ENCODE measurements at places on chromosomes 13 and 19.
A peak's percentile ranks its signal among the peaks of the same experiment; 100 is the strongest.

GRCh38 chr13:75836441-75836840 lies 200.3 kb downstream of the LMO7 start:
- no peak for DNase-seq

- DNase-seq, result no peak
Measured at GRCh38 chr19:10670182-10670581, 16.0 kb downstream of the ILF3 start.

DNA sequence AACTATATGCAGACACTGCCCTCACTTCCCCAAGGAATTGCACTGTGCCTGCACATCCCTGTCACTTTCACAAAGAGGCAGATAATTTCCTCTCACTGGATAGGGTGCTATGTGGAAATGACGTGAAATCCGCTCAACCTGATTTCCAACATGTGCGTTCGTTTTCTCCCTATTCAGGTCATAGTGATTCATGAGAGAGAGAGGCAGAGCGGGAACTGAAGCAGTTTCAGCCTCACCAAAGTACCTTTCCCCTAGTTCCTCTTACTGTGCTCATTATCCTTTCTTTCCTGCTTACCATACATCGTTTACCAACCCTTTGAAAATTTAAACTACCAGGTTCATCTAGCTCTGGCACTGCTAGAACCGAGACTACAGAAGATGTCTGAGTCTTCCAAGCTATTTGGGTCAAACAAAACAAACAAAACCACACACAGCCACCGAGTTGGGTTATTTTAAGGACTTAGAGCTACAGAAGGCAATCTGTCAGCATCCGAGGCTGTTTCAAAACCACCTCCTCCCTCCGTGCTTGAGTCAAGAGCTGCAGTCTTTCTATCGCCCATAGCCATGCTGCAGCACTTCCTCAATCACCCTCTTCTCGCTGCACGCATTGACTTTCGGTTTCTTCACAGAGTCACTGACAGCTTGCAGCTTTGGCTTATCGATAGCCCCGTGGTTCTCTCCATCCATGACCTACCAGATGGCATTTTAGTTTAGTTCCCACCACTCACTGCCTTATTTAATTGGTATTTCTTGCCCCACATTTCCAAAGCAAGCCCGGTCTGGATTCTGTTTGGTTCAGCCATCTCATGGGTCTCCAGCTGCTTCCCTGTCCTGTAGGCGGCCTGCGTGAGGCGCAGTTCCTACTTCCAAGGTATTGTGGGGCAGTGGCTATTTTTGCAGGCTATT lies 1395.8 kb downstream of the EFNB2 start:
- DNase-seq, result peak; percentile 50

GRCh38 chr13:20461481-20461859 lies 64.2 kb downstream of the CRYL1 start:
- no peak for DNase-seq

GRCh38 chr13:21871382-21871781 lies 200.5 kb downstream of the FGF9 start:
- no peak for DNase-seq

DNA sequence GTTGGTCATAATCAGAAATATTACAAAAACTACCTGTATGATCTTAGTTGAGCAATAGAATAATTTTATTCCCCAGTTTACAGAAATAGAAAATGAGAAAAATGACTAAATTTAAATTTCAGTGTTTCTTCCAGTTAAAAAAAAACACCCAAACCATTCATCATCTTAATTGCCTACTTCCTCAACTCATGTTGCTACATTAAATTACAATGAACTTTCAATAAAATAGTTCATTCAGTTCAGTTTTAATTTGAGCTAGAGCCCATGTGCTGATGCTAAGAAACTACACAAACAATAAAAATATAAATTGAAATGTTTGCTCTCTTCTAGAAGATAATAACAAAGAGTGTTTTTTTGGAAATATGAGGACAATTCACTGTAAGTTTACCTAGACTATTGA lies 820.4 kb downstream of the SLITRK6 start:
- DNase-seq, result no peak

- DNase-seq, result no peak
Measured at GRCh38 chr19:4597278-4597974, 37.9 kb upstream of the SEMA6B start.

- DNase-seq, result no peak
Measured at GRCh38 chr19:40724855-40725254, 7.9 kb downstream of the ITPKC start.

DNA sequence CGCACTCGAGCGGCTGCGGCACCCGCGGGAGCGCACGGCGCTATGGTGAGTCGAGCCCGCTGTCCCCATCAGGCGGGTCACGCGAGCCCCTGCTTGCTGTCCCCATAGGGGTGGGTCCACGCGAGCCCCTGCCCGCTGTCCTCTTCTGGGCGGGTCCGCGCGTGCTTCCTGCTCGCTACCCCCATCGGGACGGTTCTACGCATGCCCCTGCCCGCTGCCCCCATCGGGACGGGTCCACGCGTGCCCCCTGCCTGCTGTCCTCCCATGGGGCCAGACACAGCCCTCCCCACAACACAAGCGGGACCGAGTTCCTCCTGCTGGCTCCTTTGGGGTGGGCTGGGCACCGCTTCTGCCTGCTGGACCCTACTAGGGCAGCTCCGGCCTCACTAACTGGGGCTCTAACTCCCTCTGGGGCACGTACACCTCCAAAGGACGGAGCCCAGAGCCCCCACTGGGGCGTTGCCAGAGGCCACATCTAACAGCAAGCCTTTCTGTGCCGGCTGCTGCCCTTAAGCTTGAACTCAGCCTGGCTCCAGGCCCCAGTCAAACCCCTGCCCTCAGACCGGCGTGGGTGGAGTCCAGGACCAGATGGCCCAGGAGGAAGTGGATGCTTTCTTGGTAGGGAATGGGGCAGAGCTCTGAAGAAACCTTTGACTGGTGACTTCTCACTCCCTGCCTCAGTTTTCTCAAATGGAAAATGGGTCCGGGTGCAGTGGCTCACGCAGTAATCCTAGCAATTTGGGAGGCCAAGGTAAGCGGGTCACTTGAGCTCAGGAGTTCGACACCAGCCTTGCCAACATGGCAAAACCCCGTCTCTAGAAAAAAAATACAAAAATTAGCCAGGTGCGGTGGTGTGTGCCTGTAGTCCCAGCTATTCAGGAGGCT lies 722 bp downstream of the COLGALT1 start:
- no peak for DNase-seq

DNA sequence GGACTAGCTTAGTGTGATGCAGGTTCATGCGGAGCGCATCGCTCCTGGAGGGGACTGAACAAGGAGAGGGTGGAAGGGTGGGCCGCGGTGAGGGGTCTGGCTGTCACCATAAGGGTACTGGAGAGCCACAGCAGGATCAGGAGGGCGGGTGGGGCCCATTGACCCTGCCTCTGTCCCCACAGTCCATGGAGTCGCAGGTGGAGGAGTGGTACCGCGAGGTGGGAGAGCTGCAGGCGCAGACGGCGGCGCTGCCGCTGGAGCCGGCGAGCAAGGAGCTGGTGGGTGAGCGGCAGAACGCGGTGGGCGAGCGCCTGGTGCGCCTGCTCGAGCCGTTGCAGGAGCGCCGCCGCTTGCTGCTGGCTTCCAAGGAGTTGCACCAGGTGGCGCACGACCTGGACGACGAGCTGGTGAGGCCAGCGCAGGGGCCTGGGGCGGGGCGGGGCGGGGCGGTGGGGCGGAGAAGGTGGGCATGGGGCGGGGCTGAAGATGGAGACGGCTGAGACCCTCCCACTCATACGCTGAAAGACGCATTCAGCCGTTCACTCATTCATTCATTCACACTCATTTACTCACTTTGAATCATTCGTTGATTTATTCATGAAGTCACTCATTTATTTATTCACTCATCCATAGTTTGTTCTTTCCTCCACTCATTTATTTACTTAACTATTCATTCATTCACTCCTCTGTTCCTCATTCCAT lies 27.5 kb upstream of the SHKBP1 start:
- DNase-seq, result no peak

DNA sequence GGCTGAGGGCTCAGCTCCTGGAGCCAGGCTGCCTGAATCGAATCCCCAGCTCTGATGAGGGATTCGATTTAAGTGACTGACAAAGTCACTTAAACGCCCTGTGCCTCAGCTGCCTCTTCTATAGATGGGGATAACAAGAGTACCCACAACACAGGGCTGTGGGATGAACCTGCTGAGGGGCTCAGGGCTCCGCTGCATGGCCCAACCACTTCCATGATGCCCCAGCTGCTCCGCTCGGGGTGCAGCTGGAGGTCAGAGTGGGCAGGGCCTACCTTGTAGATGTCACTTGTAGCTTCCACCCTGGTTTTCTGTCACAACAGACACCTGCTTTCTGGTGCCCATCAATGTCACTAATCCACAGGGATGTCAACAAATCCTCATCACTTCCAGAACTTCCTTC lies 39.2 kb downstream of the STK24 start:
- no peak for DNase-seq

DNA sequence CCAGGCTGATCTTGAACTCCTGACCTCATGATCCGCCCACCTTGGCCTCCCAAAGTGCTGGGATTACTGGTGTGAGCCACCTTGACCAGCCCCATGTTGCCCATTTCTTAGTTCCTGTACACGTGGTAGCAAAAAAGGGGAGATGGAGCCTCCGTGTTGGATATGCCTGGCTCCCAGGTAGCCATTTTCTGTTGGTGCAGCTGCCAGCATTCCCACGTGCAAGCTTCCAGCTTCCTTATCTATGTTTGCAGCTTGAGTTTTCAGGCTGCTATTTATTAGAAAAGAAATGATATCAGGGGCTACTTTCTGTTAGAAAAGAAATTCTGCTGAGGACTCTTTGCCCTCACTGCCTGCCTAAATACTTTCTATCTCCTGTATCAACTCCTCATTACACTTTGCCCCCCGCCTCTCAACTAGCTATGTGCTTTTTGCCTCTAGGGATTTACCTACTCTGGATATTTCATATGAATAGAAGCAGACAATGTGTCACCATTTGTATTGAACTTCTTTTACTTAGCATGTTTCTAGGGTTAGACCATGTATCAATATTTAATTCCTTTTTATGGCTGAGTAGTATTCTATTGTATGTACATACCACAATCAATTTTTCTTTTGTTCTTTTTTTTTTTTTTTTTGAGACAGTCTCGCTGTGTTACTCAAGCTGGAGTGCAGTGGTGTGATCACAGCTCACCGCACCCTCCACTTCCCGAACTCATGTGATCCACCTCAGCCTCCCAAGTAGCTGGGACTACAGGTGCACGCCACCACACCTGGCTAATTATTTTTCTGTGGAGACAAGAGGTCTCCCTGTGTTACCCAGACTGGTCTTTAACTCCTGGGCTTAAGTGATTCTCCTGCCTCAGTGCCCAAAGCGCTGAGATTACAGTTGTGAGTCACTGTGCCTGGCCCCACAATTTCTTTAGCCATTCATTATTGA lies 3.4 kb upstream of the TMED1 start:
- DNase-seq, result no peak

DNA sequence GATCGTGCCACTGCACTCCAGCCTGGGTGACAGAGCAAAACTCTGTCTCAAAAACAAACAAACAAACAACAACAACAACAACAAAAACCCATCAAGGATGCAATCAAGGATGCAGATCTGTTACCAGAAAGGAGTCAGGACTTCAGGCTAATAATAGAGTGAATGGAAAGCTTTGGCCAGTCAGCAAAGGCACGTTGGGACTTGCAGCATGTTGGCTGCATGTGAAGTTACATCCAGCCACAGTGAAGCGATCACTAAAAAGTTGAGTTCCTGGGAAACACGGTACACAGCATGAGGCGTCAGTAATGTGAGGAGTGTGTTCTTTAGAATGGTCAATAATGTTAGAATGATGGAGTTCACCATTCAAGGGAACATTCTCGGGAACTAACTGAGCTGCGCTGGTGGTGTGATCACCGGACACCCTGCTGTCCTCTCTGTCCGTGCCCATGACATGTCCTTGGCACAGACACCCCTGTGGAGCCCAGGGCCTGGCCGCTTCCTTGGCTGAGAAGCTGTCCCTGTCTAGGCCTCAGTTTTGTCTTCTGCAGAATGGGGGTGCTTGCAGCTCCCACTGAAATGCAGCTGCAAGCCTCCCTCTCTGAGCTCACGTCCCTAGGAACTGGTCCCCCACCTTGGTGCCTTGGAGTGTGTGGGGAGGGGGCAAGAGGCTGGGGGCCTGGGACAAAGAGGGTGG lies 2.3 kb upstream of the LGALS7B start:
- no peak for DNase-seq

GRCh38 chr13:43258771-43259170 lies 235.4 kb downstream of the DNAJC15 start:
- DNase-seq, result no peak

- no peak for DNase-seq
Measured at GRCh38 chr19:511101-511851, 4.0 kb downstream of the TPGS1 start.

GRCh38 chr13:31896427-31896826 lies 135.1 kb upstream of the FRY start:
- DNase-seq, result peak; percentile 82

- DNase-seq, result no peak
Measured at GRCh38 chr19:54425382-54425723, 10.1 kb downstream of the TTYH1 start.

DNA sequence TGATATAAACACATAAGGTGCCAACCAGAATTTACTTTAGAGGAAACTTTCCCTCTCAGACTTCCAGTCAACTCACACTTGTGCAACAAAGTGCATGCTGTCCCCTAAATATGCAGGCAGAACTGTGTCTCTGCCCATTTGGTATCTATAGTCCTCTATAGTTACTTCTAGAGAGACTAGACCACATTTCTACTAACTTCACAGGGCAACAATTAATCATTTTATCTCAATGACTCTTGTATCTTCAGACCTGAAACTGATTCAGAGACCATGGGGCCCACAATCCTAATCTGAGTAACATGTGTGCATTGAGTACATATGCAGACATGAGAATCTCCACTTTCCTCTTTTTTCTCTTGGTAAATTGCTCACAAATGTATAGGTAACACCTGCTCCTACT lies 158.1 kb downstream of the ZNF486 start:
- no peak for DNase-seq

DNA sequence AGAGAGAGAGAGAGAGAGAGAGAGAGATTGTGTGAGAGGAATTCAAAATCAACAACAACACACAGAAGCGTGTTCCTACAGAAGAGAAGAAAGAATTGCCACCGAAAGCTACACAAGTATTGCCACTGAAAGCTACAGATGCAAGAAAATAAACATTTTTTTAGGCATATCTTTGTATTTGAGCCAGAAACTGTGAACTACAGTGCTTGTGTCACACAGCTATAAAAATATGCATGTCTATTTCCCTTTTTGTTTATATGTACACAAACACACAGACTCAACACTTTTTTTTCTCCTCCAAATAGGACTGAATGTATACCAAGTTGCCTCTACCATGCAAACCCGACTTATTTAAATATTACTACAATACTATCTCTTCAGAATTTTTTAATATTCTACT lies 290.4 kb downstream of the SLITRK5 start:
- no peak for DNase-seq

DNA sequence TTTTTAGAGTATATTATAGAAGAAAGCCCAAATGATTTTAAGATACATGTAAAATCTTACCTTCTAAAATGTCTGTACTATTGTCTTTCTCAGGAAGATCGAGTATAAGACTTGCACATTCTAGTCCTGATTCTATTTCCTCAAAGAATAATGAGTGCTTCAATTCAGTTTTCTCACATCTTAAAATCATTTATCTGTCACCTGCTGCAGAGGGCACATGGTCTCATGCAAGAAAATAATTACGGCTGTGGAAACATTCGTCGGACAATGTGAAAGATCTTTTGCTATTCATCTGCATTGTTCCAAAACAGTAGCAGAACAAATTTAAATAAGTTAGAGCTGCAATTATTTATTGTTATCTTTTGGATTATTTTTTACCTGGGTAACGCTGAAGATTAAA lies 1403.5 kb downstream of the PCDH9 start:
- DNase-seq, result no peak

Measured in COLO829 (cell line).